Activated naive CD4-positive, alpha-beta T cell (primary cell): ENCODE measurements at places on chromosomes 13 and 19.

GRCh38 chr19:13026462-13027370, 31.4 kb downstream of the NFIX start:
- no peak for DNase-seq

DNA sequence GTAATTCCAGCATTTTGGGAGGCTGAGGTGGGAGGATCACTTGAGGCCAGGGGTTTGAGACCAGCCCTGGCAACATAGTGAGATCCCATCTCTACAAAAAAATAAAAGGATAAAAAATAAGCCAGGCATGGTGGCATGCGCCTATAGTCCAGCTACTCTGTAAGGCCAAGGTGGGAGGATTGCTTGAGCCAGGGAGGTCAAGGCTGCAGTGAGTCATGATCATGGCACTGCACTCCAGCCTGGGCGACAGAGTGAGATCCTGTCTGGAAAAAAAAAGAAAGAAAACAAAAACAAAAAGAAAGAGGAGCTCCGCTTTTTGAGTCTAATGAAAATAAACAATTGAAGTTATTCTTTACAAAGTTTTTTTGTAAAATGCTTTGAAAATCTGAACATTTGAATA, 326.2 kb downstream of the GPC5 start:
- DNase-seq, result no peak

GRCh38 chr13:42394361-42394708, 122.4 kb downstream of the AKAP11 start:
- DNase-seq, result no peak

DNA sequence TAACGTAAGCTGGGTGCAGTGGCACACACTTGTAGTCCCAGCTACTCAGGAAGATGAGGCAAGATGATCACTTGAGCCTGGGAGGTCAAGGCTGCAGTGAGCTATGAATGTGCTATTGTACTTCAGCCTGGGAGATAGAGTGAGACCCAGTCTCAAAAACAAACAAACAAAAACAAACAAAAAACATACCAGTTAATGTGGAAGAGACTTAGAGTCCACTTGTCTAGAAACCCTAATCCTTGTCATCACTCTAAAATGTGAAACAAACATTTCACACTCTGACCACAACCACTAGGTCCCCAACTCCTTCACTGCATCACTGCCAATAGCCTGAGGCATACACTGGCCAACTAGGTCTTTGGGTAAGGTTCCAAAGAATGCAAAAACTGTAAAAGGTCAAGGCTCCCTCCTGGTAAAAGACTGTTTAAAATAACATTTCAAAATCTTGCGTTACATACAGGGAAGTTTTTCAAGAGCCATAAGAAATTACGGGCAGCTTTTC, 28.6 kb upstream of the CYP2B6 start:
- DNase-seq, result no peak

- DNase-seq, result no peak
These were observed 87.7 kb downstream of the DOCK9 start for GRCh38 chr13:98890186-98890585.

- no peak for DNase-seq
These were observed 1.5 kb upstream of the TFDP1 start for GRCh38 chr13:113582841-113583631.

- no peak for DNase-seq
These were observed 38.0 kb upstream of the ATP12A start for GRCh38 chr13:24642219-24642618.

DNA sequence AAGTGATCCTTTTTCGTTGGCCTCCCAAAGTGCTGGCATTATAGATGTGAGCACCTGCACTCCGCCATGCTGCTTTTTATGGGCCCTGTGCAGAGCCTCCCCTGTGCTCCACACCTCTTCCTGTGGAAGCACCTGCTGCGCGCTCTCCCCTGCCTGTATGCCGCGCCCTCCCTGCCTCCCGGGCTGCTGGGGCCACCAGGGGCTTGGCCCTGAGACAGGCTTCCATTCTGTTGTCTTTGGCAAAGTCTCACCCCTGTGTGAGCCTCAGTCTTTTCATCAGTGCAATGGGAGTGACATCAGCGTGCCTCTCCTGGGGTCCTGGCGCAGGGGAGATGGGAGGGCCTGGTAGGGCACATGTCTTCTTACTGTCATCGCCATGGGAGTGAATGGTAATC, 1.3 kb downstream of the FAM174C start:
- no peak for DNase-seq

- no peak for DNase-seq
These were observed 1192.2 kb downstream of the PCDH17 start for GRCh38 chr13:58823701-58824100.

GRCh38 chr19:6042776-6043726, 65.1 kb upstream of the RANBP3 start:
- no peak for DNase-seq

GRCh38 chr13:52785739-52786138, 46.1 kb upstream of the CNMD start:
- no peak for DNase-seq

- no peak for DNase-seq
These were observed 91.9 kb upstream of the MCF2L start for GRCh38 chr13:112877066-112877465.
